ENCODE measurements at places on chromosomes 7 and 10.

DNA sequence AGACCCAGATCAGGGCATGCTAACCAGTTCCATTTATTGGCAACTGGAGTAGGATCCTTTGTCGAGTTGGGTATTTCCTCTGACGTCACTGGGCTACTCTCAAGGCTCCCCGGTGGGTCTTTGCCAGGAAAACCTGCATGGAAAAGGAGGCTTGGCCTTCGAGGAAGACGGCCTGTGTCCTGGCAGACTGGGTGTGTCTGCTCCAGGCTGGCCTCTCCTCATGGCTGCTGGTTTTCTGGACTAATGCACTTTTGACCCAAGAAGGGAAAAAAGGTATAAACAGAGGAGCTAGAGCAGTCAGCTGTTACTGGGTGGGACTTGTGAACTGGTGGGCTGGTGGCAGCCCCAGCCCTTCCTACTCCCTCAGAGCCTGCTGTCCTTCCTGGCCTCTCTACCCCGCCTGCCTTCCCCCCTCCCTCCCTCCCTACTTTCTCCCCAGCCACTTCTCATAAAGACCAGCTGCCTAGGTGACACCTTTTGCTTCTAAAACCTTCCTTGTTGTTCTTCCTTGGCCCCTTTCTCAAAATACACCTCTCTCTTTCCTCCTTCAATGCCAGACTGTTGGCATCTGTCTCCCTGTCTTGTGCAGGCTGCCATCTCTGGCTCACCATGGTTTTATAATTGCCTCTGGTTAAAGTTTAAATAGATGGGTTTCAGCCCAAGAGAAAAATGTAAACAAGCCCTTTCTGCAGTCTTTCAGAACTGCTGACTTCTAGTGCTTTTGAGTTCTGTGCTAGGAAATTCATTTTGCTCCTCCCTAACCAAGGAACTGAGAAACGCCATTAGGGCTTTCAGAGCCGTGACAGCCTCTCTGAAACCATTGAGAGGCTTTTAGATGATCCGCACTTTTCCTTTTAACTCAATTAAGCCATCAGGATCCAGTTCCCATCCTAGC lies 101.8 kb upstream of the MKLN1 start:
- DNase-seq = no peak
- peaks cover 4% of the 10 kb centered on the region for H3K36me3 ChIP-seq
- H3K27me3 ChIP-seq = no peaks in the 10 kb centered on the region
- peaks cover 31% of the 10 kb centered on the region for H3K4me1 ChIP-seq
- peak overlapping the region; percentile 16 for H3K4me3 ChIP-seq

GRCh38 chr10:76649723-76650127 lies 987.9 kb downstream of the KCNMA1 start:
- peak; percentile 25 for DNase-seq
- H3K4me1 ChIP-seq = peaks cover 5% of the 10 kb centered on the region
- H3K36me3 ChIP-seq = no peaks in the 10 kb centered on the region
- H3K4me3 ChIP-seq = no peak overlapping the region

- no peak overlapping the region for H3K4me3 ChIP-seq
- DNase-seq = no peak
- peaks cover 26% of the 10 kb centered on the region for H3K27me3 ChIP-seq
Measured at GRCh38 chr7:103413407-103413806, 32.6 kb downstream of the SLC26A5 start.

- H3K27ac ChIP-seq = no peak overlapping the region
- no peak overlapping the region for H3K4me3 ChIP-seq
- H3K4me1 ChIP-seq = peaks cover 27% of the 10 kb centered on the region
- H3K36me3 ChIP-seq = no peaks in the 10 kb centered on the region
- DNase-seq = no peak
Measured at GRCh38 chr7:134777908-134778580, 1.4 kb upstream of the CALD1 start.

DNA sequence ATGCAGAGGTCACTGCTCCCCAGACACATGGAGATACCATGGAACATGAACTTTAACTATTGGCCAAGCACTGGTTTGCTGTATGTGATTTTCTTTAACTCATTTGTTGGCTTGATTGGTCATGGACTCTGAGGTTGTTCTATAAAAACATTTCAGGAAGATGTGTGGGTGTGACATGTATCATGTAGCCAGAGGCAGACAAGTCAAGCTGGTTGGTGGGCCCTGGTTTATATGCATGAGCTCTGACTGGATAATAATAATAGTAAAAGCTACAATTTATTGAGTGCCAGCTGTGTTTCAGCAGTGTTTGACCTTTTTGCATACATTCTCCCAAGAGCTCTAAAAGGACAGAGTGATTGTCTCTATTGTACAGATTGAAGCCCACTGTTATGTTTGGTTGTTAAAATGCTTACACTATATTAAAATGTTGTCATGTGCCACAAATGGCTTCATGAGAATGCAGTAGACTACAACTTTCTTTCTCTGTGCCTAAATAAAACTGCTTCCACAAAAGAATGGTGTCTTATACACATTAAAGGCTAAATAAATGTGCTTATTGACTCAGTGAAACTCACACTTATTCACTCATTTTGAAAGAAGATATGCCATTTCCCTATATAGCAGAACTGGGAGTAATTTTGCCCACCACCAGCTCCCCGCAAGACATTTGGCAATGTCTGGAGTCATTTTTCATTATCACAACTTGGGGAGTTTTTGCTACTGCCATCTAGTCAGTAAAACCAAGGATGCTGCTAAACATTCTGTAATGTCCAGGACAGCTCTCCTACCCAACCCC lies 243.6 kb upstream of the NFE2L3 start:
- H3K36me3 ChIP-seq = no peaks in the 10 kb centered on the region
- no peak overlapping the region for H3K4me3 ChIP-seq
- H3K4me1 ChIP-seq = no peaks in the 10 kb centered on the region
- no peak overlapping the region for H3K27ac ChIP-seq
- 0 out of 2 replicates have a peak, but pooled peaks cover 1% of the 10 kb centered on the region for H3K27me3 ChIP-seq
- no peak for DNase-seq

DNA sequence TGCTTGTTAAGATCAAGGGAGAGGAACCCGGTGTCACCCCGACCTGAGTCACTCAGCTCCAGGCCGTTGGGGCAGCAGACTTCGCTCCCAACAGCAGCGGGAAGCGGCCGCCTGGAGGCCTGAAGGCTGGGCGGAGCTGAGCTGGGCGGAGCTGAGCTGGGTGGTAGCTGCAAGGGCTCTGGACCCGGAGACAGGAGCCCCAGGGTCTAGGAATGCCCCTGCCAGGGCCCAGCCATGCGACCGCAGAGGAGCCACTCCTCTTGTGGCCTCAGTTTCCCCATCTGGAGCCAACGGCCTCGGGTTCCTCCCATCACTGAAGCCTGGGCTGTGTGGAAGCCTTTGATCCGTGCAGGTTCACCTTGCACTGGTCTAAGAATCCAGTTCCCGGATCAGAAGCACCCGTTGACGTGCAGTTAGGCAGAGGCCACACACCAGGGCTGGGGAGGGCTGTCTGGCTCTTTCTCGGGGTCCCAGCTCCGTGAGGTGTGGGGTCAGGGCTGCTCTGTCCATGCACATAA lies 21.9 kb upstream of the DPYSL4 start:
- H3K4me3 ChIP-seq = no peak overlapping the region
- peak; percentile 15 for DNase-seq
- H3K27me3 ChIP-seq = peaks cover 4% of the 10 kb centered on the region
- no peaks in the 10 kb centered on the region for H3K4me1 ChIP-seq
- H3K36me3 ChIP-seq = no peaks in the 10 kb centered on the region

DNA sequence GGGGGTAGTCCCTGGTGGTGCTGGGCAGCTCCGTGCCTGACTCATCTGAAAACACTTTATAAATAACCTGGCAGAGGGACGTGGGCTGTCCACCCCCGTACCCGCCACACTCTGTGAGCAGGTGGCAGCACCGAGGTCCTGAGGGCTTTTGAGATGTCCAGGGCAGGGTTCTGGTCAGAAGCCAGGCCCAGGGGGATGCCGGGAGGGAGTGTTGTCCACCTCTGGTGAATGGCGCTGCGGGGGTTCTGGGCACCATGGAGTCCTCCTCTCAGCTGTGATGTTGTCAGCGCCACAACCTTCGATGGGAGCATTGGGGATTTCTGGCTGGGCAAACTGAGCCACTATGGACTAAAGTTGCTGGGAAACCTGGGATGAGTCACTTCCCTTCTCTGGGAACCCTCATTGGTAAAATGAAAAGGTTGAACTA lies 27.4 kb upstream of the GOLGA7B start:
- no peak for DNase-seq
- H3K4me1 ChIP-seq = peaks cover 7% of the 10 kb centered on the region
- H3K4me3 ChIP-seq = no peak overlapping the region
- H3K27ac ChIP-seq = no peak overlapping the region
- H3K27me3 ChIP-seq = peaks cover 42% of the 10 kb centered on the region

GRCh38 chr10:71014021-71014805 lies 125.8 kb upstream of the PCBD1 start:
- no peak overlapping the region for H3K27ac ChIP-seq
- peaks cover 38% of the 10 kb centered on the region for H3K27me3 ChIP-seq

Measured in HFFc6 (cell line).